ENCODE measurements at places on chromosomes 7 and 10.

- no peak for DNase-seq
Measured at GRCh38 chr7:146136357-146136875, 19.8 kb downstream of the CNTNAP2 start.

DNA sequence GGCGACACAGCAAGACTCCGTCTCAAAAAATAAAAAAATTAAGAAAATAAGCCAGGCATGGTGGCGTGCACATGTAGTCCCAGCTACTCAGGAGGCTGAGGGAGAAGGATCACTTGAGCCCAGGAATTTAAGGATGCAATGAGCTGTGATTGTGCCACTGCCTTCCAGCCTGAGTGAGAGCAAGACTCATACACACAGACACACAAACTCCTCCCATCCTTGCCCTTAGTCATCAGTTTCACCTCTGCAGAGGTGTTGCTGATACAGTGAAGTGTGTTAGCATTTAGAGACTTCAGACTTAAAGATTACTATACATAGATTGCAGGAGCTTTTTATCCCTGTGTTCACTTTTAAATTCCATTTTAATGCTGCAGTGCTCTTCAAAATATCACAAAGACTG lies 5.5 kb upstream of the H2AZ2 start:
- no peak for DNase-seq

DNA sequence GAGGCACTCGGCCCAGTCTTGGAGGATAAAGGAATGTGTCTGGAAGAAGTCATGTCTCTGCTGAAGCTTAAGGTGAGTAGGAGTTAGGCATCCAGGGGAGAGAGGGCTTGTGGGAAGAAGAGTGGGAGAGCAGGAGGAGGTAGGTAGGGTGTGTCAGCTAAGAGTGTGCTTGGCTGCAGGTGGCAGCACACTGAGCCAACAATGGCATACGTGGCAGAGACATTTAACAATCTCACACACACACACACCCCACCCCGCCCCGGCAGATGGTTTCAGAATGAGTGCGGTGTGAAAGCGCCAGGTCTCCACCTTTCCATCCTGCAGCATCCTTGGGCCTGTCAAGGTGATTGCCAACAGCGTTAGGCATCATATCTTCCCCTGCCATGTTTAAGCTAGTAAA lies 11.2 kb upstream of the ARPC1A start:
- DNase-seq = no peak

GRCh38 chr10:127905848-127906261 lies 1.0 kb upstream of the PTPRE start:
- DNase-seq = no peak

DNA sequence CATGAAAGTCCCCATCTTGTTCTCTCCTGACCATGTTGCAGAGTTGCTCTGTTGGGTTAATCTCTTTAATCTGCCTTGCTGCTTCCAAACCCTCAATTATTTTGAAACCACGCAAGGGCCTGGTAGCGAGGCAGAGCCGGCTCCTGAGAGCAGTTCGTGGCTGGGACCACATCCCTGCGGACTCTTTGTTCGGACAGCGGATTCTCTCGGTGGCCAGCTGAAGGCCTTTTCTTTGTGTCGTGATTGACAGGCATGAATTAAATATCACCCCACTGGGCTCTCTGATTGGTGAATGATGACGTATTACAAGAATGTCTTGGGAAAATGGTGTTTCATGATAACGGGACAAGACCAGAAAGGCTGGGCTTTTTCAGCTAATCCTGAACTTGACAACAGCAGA lies 66.9 kb upstream of the ARHGAP21 start:
- DNase-seq = no peak
